ENCODE measurements at places on chromosomes 5 and 9.

- no peak for DNase-seq
Measured at GRCh38 chr5:102668220-102668932, 86.7 kb upstream of the PAM start.

- DNase-seq, result no peak
Measured at GRCh38 chr5:17222664-17223063, 5.2 kb downstream of the BASP1 start.

- DNase-seq, result no peak
Measured at GRCh38 chr9:26261503-26262330, 583.5 kb upstream of the TUSC1 start.

- no peak for DNase-seq
Measured at GRCh38 chr5:105501315-105501714, 1938.7 kb upstream of the NUDT12 start.

- DNase-seq, result no peak
Measured at GRCh38 chr5:16593628-16594027, 23.2 kb downstream of the RETREG1 start.

DNA sequence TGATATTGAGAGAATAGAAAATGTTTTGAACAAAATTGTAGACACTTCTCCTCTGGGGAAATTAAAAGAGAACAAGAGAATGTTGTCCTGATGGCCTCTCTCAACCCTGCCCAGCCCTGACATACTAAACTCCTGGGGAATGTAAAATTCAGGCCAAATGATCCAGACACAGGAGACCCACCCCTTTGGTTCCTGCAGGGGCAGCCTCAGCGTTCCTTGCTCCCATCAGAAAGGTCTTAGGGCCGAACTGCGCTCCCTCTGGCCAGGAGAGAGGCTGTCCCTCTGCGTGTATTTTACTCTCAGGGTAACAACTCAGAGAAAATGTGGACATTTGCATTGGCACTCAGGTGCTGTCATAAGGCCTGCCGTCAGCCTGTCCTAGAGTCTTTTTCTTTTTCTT lies 616.3 kb upstream of the KLF4 start:
- DNase-seq, result no peak

GRCh38 chr5:149959406-149960236 lies 937 bp upstream of the SLC26A2 start:
- peak; percentile 14 for DNase-seq

GRCh38 chr5:59598547-59598874 lies 295.0 kb downstream of the PDE4D start:
- no peak for DNase-seq

GRCh38 chr9:82894961-82895821 lies 167.8 kb downstream of the RASEF start:
- no peak for DNase-seq

- peak; percentile 68 for DNase-seq
Measured at GRCh38 chr9:34701023-34701768, 8.7 kb downstream of the CCL21 start.

DNA sequence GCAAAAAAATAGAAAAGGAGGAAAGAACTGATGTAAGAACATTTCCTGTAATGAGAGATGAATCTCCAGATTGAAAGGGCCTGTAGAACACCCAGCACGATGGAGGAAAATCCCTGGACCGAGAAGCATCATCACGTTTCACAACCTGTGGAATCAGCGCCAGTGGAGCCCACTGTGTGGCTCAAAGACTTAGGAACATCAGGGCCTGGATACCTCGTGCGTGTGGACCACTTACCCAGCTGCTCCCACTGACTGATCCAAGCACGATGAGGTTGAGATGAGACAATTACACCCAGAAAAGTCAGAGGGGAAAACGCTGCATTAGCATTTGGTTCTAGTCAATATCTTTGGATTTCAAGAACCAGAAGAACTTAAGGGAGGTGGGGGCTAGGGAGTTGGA lies 224.6 kb downstream of the SYK start:
- no peak for DNase-seq

DNA sequence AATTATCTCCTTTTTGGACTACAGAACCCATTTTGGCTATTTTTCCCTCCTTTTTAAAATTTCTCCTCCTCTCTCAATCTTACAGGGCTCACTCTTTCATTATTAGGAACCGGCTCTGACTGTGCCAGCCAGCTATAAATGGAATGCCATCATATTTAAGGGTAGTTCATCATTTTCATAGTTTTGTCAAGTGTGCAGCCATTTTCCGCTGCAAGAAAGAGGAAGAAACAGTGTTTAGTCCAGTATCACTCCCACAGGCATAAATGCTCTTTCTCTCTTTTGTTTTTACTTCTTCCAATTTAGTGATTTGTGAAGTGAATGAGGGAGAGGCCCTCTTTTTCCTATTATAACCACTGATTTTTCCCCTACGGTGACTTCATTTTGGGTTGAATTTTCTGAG lies 290.0 kb downstream of the NR3C1 start:
- no peak for DNase-seq

GRCh38 chr9:80957801-80958200 lies 731.5 kb downstream of the TLE1 start:
- DNase-seq, result no peak

DNA sequence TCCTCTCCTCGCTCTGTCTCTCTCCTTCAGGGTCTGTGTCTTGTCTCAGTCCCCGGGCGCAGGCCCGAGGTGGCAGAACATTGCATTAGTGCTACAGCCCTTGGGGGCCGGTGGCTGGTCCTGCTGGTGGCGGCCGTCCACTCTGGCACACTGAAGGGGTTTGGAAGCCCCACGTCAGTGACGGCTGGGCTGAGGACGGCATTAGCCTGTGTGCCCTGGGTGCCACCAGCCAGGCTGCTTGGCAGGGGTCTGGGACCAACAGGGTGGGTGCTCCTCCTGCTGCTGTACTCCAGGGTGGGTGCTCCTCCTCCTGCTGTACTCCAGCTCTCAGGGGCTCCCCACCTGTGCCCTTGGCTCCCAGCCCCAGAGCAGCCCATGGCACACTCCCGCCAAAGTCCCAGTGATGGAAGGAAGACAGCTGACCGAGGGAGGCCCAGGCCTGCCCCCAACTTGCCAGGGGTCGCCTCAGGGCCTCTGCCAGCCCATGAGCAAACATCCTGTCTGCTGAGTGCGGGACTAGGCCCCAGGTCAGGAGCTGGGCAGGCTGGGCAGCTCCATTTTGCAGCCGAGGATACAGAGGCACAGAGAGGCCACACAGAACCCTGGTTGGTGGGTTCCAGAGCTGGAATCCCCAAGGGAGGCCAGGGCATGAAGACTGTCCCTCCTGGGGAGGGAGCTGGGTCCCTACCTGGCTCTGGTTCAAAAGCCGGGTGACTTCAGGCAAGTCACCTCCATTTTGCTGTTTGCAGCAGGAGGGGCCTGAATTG lies 27.3 kb downstream of the SARDH start:
- no peak for DNase-seq

DNA sequence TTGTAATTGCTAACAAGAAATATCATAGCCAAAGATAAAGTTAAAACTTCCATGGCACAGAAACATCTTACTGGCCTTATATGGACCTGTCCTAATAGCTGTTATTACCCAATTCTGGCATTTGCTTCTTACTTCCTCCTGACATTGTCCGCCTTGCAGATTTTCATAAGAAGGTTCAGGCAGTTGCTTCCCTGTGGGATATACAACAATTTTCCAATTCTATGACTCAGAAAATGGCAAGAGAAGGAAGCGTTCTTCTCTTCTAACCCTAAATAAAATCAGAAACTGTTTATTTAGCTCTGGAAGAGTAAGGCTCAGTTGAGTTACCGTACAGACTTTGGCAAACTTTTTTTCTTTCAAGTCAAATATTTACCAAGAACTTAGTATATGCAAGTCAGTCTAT lies 1.7 kb downstream of the PRKAA1 start:
- no peak for DNase-seq

GRCh38 chr5:134444941-134445471 lies 33.3 kb upstream of the CDKN2AIPNL start:
- DNase-seq, result no peak

GRCh38 chr5:94240134-94240533 lies 378.3 kb downstream of the KIAA0825 start:
- no peak for DNase-seq

GRCh38 chr9:127921557-127922120 lies 4.8 kb upstream of the ST6GALNAC4 start:
- DNase-seq, result peak; percentile 73

- peak; percentile 73 for DNase-seq
Measured at GRCh38 chr5:175478384-175479124, at the start of gene SFXN1. Gene SFXN1 (plus strand): TSS chr5:175478560. CDS start chr5:175492104, 13,544 bp downstream.

GRCh38 chr9:71748280-71748743 lies 20.0 kb downstream of the CEMIP2 start:
- DNase-seq, result no peak

DNA sequence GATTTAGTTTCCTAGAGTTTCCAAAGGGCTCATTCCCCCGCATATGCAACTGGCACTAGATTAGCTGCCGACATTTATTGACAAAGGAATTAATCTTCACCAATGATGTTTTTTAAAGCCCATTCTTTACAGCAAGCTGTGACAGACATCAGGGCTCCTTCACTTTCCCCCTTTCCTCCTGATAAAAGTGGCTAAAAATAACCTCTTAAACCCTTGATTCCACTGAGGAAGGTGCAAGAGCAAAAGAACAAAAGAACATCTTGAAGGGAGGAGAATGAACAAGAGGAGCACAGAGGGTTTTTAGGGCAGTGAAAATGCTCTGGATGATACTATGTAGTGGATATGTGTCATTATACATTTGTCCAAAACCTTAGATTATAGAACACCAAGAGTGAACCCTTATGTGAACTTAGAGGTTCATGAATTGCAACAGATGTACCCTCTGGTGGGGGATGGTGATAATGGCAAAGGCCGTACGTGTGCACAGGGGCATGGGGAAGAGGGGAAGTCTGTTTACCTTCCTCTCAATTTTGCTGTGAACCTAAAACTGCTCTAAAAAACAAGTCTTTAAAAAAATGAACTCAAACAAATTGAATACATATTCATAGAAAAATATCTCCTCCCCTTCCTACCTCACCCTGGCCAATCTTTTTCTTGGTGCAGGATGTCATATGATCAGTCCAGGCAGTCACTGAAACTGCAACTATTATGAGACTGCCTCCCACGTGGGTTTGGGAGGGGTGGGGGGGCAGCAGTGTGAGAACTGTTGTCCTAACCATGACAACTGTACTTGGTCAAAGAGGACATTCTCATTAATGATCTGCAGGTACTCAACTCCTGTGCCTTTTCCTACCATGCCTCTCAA lies 83.0 kb downstream of the MARCHF3 start:
- no peak for DNase-seq

GRCh38 chr5:126919566-126919965 lies 110.8 kb downstream of the MARCHF3 start:
- DNase-seq, result no peak

GRCh38 chr9:111356481-111357244 lies 26.6 kb upstream of the OR2K2 start:
- DNase-seq, result no peak

DNA sequence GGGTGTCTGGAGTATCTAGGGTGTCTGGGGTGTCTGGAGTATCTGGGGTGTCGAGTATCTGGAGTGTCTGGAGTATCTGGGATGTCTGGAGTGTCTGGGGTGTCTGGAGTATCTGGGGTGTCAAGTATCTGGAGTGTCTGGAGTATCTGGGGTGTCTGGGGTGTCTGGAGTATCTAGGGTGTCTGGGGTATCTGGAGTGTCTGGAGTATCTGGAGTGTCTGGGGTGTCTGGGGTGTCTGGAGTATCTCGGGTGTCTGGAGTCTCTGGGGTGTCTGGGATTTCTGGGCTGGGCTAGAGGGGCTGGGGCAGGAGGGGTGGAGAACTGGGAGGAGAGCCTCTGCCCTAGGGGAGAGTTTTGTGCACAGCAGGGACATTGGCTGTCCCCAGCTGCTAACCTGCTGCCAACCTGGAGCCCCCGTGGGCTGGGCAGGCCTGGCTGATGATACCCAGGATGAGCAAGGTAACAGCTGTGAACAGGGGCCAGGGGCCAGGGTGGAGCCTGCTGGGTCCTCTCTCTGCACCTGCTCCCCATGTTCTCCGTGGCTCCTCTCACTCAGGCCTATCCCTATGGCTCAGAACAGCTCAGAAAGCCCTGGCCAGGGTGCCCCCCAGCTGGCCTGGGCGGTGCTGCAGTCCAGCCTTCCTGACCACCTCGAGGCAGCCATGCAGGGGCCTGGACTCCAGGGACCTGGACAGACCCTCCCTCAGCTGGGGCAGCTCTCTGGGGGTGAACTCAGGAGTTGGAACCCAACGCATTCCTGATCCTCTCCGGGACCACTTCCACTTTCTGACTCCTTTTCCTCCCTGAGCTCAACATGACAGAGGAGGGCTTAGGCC lies 29.9 kb downstream of the LHX3 start:
- DNase-seq, result no peak

GRCh38 chr5:35903631-35904203 lies 34.7 kb downstream of the CAPSL start:
- no peak for DNase-seq

GRCh38 chr9:15834541-15834940 lies 281.7 kb downstream of the CCDC171 start:
- DNase-seq, result no peak

- no peak for DNase-seq
Measured at GRCh38 chr5:112084149-112084548, 327.2 kb upstream of the NREP start.

DNA sequence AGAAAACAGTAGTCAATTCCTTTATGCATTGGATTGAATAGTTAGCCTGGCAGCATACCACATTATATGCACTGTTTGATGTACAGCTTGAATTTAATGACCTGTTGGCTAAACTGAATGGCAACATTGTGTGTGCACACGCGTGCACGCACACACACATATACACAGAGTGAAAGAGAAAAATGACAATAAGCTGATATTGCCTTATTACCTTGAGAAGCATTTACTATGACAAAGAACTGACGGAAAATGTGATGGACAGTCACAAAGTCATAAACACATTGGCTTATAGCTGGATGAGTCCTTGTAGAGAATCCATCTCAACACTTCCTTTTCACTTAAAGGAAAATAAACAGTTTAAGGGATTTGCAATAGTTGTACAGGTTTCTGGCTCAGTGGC lies 15.5 kb downstream of the JAKMIP2 start:
- no peak for DNase-seq

- DNase-seq, result no peak
Measured at GRCh38 chr5:38636626-38637025, 80.2 kb upstream of the LIFR start.

GRCh38 chr9:135616619-135617537 lies 22.5 kb downstream of the GLT6D1 start:
- no peak for DNase-seq

DNA sequence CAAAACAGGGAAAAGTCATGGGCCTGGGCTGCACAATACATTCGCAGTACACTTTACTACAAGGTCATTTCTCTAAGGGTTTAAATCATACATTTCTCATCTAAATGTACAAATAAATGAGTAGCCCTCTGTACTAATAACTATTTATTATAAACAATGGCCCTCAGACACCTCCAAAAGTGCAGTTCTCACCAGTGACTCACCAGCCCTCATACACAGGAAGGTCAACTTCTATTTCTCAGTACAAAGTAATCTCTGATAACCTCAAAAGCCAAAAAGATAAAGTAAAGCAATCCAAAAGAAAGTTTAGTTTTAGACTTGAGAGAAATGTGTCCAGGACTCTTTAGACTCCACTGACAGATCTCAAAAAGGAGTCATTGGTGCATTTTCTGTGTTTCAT lies 1258.1 kb upstream of the CDH6 start:
- no peak for DNase-seq

- no peak for DNase-seq
Measured at GRCh38 chr5:131262953-131263541, 806 bp upstream of the CDC42SE2 start.

- DNase-seq, result no peak
Measured at GRCh38 chr5:98775246-98776065, 2.0 kb downstream of the RGMB start.

Measured in activated CD4-positive, alpha-beta T cell treated with anti-CD3 and anti-CD28 coated beads for 24 hours (primary cell).